ENCODE measurements at places on chromosomes 12 and 14. TPM values are rescaled to one million over a fixed set of nuclear protein-coding genes. Genes with fewer than 3 reads are reported as not detected.

TEX52 gene
- not detected for total RNA-seq

- DNase-seq: no peak
Measured at GRCh38 chr12:100356644-100357223, at the start of gene SLC17A8. Gene SLC17A8, plus strand, starts transcription at chr12:100357074. Its CDS starts 318 bp downstream, at chr12:100357392.

- DNase-seq: no peak
Measured at GRCh38 chr12:64180951-64181350, 41.1 kb downstream of the KICS2 start.

RAD51AP1 gene
- 1.4 TPM for total RNA-seq

All from ovary (tissue), 10 donors.